ENCODE measurements at places on chromosomes 2 and 18.

- DNase-seq: no peak
These were observed 128.5 kb downstream of the STK39 start for GRCh38 chr2:168118733-168119514.

GRCh38 chr2:9285921-9286320, 79.3 kb downstream of the ASAP2 start:
- no peak for DNase-seq

DNA sequence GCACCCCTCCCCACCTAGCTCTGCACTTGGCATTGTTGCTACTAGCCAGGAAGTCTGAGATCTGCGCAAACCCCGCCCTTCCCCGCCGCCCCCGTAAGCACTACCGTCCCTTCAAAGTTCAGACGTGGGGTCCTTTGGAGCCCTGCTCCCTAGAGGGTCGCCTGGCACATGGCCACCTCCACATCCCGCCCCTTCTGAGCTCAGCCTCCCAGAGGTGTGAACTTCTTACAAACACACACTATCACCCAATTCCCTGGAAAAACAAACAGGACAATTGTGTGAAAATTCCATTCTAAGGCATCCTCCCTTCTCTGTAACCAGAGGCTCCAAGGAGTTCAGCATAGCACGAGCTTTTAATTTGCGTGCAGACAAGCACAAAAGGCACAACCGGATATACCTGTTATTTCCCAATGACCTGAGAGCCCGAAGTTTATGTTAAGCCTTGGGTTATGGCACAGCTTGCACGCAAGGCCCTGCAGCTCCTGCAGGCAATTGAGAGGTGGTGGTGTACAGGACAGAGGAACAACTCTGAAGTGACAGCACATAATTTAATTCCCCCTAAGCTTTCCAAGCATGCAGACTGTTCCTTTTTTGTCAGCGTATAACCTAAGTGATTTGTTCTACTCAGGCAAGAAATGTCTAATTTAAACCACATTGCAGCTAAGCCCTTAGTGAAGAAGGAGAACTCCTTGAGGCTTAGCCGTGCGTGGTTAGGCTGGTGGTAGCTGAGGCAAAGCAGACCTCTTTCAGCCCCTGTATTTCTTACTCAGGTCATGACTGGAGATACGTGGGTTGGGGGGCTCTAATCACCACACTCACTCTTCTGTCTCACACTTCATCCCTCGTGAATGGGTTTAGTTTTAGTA, 20.3 kb upstream of the CYP1B1 start:
- DNase-seq: peak; percentile 86

DNA sequence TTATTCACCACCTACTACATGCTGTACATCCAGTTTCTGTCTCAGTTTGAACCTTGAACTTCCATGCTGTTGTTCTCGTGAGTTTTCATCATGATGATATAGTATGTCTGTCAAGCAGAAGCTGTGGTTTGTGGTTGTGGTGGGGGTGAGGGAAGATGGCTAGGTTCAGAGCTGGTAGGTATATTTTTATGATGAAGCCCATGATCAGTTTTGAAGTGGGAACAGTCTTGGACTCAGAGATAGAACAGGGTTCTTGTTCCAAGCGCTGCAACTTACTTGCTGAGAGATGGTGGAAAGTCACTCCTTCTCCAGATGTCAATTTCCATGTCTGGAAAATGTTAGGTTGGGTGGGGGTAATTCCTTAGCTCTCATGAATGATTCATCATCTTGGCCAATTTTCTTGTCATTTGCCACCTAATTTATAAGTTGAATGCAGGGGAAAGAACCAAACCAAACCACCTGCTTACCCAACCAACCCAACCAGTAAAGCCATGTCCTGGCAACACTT, 21.6 kb downstream of the PMAIP1 start:
- no peak for DNase-seq

- DNase-seq: no peak
These were observed 17.1 kb downstream of the CREB1 start for GRCh38 chr2:207546822-207547221.

- DNase-seq: no peak
These were observed 38.8 kb downstream of the NCAPH start for GRCh38 chr2:96374211-96374951.

GRCh38 chr18:49572611-49573345, 10.9 kb downstream of the LIPG start:
- no peak for DNase-seq

GRCh38 chr2:195410074-195410671, 246.9 kb upstream of the SLC39A10 start:
- no peak for DNase-seq

DNA sequence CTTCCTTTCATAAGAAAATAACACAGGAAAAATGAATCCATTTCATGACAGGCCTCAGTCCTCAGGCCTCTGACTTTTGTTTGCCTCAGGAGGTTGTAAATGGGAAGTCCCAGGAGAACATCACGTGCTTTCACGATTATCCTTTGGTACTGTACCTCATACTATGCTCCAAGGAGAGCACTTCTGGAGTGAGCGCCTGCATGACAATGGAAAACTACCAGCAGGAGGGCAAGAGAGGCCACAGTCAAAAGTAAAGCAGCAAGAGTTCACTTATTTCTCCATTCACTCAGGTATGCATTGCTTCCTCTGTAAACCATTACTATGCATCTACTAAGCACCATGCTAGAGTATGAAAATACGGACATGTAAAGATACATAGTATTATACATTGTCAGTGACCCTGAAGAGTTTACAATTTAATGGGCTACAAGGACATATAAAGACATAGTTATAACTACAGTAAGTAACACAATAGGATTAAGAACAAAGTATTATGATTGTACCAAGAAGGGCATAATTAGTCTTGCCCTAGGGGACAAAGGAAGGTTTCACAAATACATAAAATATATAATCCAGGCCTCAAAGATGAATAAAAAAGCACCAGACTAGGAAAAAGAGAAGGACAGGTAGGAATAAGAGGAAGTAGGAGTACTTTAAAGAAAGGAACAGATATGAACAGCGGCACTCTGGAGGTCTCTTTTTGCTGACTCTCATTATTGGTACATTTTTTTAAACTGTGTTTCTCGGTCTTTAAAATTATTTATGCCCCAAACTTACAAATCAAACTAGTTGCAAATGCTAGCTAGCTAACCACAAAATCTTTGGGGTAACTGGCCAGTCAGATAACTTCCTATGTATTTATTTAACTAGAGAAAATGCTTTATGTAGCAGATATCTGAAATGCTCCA, 806.7 kb downstream of the NRXN1 start:
- no peak for DNase-seq

GRCh38 chr2:134262684-134263083, 8.8 kb downstream of the MGAT5 start:
- DNase-seq: no peak

DNA sequence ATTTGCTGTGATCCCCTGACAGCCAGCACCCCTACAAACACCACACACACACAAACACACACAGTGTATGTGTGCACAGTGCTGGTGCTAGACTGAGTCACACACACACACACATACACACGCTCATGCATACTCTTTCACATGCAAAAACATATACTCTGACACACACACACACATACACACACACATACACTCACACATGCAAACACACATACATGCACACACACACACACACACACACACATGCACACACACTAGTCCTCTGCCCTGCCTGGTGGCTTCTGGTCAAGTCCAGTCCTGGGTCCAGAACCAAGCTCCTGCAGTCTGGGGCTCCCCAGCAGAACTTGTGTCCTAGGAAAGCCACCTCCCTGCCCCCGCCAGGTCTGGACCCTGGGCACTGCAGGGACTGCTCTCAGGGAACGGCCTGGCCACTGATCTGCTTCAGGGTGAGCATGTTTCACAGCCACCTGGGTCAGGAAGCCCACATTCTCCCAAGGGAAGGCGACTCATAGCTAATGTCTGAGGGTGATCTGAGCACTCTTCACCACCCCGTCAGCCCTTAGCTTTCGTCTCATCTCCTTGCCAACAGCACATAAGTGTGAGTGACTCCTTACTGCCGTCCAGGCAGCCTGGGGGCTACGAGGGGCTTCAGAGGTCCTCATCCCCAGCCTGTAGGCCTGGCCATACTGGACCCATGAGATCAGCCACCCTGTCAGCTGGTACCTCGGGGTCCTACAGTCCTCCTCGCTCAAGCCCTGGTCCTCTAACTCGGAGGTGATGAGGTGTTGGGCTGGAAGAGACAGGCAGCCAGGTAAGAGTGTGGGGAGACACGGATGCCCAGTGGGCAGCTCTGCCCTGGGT, 88.1 kb downstream of the MCFD2 start:
- peak; percentile 63 for DNase-seq

GRCh38 chr2:206981739-206982340, 42.5 kb downstream of the CPO start:
- peak; percentile 85 for DNase-seq

DNA sequence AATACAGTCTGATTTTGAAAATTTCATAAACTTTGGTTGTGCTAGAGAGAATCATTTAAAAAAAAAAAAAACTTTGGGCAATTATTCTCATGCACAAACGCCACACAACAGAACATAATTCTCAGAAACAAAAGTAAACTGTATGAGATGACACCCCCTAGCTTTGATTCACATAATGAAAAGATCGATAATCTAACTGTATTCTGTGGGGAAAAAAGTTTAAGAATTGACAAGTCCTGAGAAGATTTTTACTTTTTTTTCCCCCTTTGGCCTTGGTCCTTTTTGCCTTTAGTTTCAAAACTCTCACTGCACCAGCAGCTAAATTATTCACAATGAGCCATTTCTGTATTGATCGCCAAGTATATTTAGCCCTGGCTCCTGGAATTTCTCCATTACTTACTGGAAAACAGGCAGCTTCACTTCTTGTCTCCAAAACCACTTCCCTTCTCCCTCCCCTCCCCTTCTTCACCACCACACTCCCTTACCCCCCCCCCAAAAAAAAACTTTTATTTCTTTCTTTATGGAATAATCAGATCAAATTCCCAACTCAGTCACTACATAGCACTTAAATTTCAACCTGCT, 2.0 kb downstream of the IKZF2 start:
- DNase-seq: no peak

DNA sequence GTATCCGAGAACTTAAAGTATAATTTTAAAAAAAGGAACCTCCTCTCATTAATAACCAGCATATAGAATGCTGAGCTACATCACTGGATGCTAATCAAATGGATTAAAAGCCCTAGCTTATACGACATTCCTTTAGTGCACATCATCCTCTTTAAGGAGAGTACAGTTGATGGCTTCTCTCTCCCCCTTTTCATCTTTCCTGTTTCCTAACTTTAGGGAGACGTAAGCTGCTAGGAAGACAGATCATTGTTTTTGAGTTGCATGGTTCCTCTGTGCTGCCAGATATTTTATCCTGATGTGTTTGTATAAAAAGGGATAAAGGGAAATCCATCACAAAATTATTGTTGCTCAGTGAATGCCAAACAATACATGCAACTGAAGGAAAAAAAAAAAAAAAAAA, 94.2 kb downstream of the SLC8A1 start:
- no peak for DNase-seq

GRCh38 chr2:179252423-179252822, 12.2 kb downstream of the SESTD1 start:
- no peak for DNase-seq

DNA sequence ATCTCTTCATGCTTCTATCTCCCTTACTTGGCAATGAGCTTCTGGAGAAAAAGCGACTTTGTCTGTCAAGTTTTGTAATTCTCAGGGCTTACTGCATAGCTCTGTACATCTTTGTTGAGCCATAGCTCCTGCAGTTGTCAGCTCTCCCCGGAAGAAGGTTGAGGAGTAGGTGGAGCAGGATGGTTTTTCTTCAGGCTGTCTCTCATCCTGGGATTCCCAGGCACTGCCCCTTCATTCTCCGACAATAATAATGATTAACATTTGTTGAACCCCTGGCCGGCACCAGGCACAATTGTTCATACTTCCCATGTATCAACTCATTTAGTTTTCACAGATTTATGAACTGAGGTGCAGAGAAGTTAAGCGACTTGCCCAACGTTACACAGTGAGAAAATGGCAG, 23.5 kb upstream of the RHOB start:
- DNase-seq: no peak

GRCh38 chr18:68660354-68661183, 54.3 kb downstream of the TMX3 start:
- DNase-seq: no peak

GRCh38 chr18:26911840-26912239, 46.3 kb upstream of the AQP4 start:
- no peak for DNase-seq

DNA sequence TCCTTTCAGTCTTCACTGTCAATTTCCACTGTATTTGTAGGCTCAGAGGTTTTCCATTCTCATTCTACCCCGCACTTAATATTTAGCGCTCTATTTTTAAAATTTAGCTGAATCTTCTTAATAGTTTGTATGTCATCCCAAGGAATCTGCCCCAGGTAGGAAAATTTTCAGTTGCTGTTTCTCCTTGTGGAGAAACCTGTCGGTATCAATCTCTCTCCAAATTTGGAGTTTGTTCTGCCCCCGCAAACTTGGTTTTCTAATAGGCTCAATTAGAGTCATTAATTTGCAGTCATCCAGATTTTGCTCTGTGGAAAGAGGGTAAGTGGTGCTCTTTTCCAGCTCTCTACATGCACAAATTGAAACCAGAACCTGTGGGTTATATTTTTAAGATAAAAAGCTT, 87.6 kb downstream of the DNAH6 start:
- DNase-seq: no peak

Data from cardiac septum (tissue), 1 donor.